ENCODE measurements at places on chromosomes 6 and 20.

- DNase-seq, result no peak
These were observed 260.2 kb upstream of the IRAK1BP1 start for GRCh38 chr6:78607189-78607588.

DNA sequence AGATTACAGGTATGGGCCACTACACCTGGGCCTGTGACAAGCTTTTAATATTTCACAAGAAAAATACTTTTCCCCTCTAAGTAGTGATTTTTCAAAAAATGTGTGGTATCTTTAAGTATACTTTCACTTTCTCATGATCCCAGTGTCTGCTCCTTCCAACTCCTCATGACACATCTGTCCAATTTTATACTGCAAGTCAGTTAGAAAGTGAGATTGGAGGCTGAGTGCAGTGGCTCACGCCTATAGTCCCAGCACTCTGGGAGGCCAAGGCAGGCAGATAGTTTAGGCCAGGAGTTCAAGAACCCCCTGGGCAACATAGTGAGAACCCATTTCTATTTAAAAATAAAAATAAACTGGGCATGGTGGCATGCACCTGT lies 20.2 kb downstream of the PIM1 start:
- DNase-seq, result no peak

DNA sequence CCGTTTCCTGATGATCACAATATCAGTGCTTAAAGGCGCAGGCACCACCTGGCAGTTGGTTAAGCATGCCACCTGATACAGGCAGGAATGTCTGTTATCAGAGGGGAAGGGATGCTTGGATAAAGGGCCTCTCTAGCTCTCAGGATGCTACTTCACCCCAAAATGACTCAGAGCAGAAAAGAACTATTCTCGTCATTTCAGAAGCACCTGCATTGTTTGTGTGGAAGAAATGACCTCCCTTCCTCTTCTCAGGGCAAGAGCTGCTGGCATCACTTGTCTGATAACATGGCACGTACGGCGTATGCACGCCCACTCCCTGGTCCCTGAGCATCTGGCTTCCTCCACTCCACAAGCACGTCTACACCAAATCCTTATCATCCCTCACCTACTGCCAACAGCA lies 47.3 kb downstream of the ATP9A start:
- no peak for DNase-seq

DNA sequence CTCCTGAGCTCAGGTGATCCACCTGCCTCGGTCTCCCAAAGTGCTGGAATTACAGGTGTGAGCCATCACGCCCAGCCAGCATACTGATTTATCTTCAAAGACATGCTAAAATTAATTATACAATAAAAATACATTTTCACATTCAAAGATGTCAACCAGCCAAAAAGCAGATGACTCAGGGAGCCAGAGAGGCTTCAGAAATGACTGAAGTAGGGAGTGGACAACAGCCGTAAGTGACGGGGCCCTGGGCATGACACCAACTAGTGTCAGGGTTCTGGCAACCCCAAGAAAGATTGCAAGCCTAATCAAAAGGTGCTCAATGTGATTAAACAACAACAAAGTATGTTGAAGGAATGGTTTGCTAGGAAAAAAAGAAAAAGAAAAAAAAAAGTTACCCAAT lies 28.4 kb downstream of the GPLD1 start:
- DNase-seq, result no peak

GRCh38 chr6:37007340-37008043 lies 2.0 kb downstream of the FGD2 start:
- DNase-seq, result no peak

DNA sequence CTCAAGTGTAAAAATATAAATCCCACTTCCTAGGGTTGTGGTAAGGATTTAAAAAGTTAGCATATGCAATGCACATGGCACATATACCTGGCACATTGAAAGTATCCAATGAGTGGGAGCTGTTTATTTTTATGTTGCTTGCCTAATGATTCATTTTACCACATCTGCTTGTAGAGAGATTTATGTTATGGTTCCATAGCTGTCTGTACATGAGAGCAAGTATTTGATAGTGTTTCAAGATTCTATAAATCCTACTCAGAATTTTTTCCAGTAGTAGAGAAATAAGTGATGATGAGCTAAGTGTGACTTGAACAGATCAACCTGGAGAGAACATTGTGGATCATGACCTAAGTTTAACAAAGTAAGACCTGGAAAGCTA lies 125.3 kb upstream of the SPTLC3 start:
- no peak for DNase-seq

DNA sequence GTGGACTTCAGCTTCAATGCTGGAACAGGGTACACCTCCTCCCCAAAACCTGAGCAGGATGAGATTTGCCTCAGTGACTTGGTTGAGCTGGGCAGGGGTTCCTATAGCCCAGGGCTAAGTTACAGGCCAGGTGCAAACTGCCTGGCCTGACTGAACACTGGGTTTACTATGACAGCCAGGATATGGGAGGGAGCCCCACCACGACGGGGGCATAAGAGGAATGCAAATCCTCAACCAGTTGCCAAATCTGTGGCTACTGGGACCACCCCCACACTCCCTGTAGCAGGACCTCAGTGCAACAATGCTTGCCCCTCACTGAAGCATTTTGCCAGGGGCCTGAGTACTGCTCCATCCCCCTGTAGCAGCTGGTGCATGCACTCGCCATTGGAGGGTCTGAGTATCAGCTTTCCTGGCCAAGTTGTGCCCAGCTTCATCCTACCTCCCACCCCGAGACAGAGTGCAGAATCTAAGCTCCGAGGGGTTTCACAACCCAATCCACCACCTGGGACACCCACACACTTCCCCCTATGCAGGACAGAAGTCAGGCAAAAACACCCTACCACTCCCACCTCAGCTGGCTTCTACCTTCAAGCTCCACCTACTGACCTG lies 27.6 kb downstream of the TREML4 start:
- DNase-seq, result no peak

- DNase-seq, result no peak
These were observed 19.8 kb downstream of the USP45 start for GRCh38 chr6:99495466-99495865.

- no peak for DNase-seq
These were observed 15.4 kb downstream of the ACTR5 start for GRCh38 chr20:38763616-38764015.

DNA sequence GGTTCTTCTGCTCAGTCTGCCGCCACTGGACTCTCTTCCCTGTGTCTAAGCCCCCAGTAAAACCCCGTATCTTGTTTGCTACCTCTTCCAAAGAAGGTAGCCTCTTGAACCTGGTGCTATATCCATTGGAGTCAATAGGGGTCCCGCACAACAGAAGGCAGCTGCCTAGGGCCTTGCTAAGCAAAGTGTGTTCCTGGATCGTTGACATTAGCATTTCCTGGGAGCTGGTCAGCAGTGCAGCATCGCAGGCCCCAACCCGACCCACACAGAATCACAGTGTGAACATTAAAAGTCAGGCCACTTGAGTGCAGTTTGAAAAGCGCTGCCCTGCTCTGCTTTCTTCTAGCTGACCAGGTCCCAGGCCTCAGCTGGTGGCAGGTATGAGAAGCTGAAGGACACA lies 2.9 kb downstream of the ADA start:
- no peak for DNase-seq

DNA sequence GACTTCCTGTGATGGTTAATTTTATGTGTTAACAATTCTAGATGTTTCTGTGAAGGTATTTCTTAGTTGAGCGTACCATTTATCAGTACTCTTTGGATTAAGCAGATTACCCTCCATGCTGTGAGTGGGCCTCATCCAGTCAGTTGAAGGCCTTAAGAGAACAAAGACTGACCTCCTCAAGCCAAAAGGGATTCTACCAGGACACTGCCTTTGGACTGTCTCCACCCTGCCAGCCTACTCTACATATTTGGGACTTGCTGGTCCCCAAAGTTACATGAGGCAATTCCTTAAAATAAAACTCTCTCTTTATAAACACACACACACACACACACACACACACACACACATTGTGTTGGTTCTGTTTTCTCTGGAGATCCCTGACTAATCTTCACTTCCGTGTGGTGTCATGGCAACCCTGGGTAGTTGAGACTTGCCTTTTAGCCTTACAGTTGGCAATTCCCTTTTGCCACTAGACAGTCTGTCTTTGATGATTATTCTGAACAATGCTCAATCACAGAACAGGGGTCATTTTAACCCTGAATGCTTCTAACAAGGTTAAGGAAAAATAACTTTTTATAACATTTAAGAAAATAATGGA lies 32.2 kb downstream of the MRAP2 start:
- DNase-seq, result no peak

DNA sequence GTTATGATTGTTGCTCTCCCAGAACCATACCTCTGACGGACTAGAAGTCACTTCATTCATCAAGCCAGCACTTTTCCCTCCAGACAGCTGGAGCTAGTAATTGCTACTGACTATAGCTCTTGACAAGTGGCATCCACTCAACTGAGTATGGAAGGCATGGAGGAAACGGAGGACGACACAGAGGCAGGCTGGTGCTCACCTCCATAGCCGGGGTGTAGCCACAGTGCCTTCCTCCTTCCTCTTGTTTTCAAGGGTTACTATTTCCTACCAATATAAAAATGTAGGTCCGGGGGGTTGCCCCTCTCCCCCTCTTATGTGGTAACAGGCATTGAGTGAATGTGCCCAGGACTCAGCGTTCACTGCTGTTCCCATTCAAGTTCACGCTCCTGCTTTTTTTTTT lies 23.5 kb upstream of the FOXC1 start:
- no peak for DNase-seq

- DNase-seq, result no peak
These were observed 76.3 kb downstream of the FARS2 start for GRCh38 chr6:5337573-5337972.

DNA sequence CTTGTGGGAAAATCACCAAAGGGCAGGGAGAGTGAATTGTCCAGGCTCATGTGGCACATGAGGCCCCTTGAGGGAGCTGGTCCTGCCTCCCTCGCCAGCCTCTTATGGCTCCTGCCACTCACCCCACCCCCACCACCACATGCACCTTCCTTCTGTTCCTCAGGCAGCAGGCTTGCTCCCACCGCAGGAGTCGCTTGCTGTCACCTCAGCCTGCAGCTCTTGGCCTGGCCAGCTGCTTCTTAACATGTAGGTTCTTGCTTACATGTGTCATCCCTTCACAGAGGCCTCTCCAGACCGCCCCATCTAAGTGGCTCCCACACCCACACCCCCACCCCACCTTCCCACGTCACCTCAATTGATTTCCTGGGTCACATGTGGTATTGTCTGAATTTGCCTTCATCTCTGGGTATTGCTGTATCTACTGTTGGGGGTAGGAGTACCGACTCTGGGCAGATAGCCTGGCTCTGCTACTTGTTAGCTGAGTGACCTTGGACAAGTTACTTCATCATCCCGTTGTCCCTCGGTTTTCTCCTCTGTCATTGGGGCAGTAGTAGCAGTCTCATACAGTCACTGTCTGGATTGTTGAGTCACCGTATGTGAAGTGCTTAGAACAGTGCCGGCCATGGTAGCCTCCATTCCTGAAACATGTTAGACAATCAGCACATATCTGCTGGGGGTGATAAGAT lies 41.7 kb downstream of the SLC9A8 start:
- DNase-seq, result no peak

GRCh38 chr6:67045076-67045475 lies 1338.0 kb upstream of the EYS start:
- DNase-seq, result no peak

DNA sequence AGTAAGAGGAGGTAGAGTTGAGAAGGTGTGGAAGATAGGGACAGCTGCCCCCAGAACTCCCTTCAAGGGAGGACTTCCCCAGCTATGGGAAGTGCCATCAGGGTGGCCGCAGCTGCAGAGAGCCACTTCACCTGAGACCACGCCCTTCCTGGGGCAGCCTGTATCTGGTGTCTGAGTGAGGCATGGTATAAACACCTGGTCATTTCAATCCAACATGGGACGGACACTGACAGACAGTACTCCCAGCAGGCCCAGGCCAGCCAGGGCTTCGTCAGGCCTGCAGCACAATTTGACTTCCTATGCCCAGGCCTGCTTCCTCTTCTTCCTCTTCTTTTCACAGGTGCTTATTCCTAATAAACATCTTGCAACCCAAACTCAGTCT lies 4.5 kb downstream of the SOX12 start:
- DNase-seq, result no peak

- no peak for DNase-seq
These were observed 85.2 kb downstream of the VEGFA start for GRCh38 chr6:43855247-43855646.

DNA sequence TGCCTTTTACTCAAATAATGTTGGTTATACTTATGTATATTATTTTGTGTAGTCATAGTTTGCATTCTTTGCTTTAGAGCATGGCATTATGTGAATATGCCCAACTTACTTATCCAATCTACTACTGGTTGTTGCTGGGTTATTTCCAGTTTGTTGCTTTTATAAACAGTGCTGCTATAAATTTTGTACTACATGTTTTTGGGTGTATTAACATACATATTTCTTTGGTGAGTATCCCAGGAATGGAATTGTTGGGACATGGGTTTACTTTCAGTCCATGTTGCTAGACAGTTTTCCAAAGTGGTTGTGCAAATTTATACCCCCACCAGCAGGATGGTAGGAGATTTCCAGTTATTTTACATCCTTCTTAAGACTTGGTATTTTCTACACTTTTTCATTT lies 157.1 kb upstream of the THEMIS start:
- DNase-seq, result no peak

DNA sequence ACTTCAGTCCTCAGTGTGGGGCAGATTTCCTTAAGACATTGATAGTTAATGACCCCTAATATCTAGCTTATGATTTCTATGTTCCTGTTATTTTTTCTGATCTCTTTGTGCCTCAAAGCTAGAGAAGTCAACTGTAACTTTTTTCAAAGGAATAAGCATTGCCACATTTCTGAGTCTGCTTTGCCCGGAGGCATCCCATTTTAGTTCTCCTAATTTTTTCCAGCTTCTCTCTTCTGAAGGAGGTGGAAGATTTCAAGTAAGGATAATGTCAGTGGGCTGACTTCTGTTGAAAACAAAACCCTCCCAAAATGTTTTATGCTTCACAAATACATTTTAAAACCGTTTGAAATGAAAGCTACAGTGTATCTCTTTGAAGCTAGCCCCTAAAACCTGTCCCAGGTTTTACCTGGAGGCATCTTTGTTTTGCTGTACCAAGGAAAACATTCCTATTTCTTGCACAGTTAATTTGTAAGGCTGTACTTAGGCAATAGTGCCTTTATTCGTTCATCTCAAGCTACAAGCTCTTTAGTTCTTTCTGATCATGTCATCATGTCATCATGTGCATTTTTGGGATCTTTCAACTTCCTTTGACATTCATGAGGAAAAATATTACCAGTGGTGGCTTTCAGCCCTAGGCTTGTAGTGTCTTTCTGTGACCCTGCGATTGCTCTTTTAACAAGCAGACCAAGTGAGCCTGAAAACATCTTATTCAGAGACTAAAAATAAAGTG lies 45.7 kb downstream of the TSPYL4 start:
- DNase-seq, result no peak

DNA sequence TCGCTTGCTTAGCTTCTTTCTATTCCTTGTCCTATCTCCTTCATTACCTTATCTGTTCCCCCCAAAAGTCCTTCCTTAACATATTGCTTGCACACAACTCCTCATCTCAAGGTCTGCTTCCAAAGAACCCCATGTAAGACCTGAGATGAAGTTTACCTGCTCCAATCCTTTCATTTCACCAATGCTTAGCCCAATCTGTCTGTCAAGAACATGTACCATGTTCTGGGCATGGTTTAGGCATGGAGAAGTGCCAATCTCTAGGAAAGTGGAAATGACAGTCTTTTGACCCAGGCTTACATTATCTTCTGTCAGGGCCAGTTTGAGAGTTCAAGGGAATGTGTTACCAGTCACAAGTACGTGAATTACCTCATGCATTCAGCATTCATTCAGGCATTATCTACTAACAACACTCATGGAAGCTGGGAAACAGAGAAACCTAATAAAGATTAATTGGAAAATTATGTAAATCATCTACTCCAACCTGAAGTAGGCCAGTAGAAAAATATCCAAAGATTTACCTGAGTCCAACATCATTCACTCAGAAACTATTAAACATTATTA lies 15.8 kb upstream of the TASP1 start:
- DNase-seq, result no peak

GRCh38 chr6:147222160-147222838 lies 18.1 kb downstream of the STXBP5 start:
- no peak for DNase-seq

Measured in SW480 (cell line).